ENCODE measurements at places on chromosomes 1 and 21.

GRCh38 chr21:45974073-45975019 is 7.2 kb upstream of the COL6A1 start:
- DNase-seq: peak; percentile 62

DNA sequence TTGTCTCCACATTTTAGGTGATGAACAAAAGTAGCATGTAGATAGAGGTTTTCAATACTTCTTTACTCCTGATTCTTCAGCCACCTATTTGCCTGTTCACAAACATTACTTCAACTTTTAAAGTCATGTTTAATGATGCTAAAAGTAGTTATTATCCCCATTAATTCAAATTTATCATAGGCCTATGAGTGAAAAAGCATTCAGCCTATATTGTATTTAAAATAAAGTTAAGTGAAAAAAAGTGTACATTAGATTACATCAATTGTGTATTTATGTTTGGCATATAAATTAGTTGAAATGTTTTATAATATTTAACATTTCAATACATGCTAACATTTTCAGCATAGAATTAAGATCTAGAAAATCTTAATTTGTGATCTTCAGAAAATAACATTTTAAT is 10.5 kb downstream of the CDKN2C start:
- DNase-seq: no peak

GRCh38 chr1:197924516-197925123 is 7.4 kb downstream of the LHX9 start:
- peak; percentile 47 for DNase-seq

GRCh38 chr1:210081494-210081893 is 143.5 kb downstream of the SYT14 start:
- DNase-seq: no peak

GRCh38 chr1:1899266-1899966 is 8.5 kb upstream of the GNB1 start:
- no peak for DNase-seq

- no peak for DNase-seq
Measured at GRCh38 chr21:33974513-33975468, 59.2 kb upstream of the ATP5PO start.

DNA sequence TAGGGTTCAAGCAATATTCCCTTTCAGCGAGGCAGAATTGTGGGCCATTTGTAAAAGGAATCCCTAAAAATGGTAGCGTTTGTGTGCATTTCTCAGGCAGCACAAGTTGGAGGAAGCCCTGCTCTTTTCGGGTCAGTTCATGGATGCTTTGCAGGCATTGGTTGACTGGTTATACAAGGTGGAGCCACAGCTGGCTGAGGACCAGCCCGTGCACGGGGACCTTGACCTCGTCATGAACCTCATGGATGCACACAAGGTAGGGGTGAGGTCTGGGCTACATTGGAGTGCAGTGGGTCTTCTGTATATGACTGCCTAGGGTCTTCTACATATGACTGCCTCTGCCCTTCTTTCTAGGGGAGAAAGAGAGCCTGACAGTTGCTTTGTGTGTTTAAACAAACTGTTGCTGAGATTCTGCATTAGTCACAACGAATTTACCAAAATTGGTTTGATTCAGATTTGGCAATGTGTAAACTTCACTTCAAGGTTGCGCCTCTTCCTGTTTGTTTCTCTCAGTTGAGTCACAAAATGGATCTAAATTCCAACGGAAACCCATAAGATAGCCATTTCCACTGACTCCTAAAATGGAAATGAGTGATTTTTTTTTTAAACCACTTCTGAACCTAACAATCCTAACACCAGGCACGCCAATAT is 40.4 kb upstream of the BMP8A start:
- no peak for DNase-seq

DNA sequence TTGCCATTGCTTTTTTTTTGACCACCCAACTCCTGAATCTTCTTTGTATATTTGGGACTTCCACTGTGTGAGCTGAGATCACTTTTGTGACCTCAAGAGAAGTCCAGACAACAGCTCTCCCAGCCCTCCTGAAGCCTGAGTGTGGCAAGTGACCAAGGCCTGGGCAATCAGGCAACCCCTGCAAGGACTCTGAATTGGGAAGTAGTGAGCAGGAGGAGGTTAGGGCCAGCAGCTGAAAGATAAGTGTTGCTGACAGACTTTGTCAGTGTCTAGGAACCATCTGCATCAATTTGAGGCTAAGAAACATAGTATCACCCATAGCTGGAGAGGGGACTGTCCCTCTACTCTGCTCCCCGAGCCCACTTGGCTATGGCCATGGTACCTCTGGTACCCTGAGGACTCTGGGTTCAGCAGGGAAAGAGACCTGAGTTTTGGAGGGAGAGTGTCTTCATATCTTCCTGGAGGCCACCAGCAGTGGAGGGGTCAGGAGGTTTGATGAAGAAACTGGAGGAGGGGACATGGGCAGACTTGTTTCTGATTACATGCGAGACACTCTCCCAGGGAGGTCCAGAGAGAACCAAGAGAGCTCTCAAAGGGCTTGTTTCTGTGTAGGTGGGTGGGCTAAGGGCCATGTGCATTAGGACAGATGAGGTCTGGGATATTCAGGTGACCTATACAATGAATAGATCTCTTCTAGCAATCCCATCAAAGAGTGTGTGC is 147.0 kb upstream of the DNAH14 start:
- no peak for DNase-seq

DNA sequence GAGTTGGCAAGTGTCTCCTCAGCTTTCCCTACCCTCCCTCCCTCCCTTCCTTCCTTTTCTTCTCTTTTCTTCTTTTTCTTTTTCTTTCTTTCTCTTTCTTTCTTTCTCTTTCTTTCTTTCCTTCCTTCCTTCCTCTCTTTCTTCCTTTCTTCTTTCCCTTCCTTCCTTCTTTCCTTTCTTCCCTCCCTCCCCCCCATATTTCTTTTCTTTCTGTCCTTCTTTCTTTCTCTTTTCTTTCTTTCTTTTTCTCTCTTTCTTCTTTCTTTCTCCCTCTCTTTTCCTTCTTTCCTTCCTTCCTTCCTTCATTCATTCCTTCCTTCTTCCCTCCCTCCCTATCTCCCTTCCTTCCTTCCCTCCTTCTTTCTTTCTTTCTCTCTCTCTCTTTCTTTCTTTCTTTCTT is 18.6 kb upstream of the TTC22 start:
- no peak for DNase-seq

DNA sequence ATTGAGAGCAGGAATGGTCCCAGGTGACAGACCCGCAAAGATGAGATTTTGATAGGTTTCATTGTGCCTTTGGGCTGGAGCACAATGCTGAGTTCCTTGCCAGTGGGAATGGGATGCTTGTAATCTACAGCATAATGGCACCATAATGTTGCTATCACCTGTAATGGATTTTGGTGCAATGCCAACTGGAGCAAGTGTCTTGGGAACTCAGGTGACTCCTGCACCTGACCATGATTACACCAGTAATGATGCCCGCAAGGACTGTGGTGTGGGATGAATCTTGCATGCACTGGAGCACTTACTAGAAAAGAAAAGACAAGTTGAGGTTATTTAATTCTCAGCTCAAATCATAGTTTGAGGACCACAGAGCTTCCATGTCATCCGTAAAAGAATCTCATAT is 96.7 kb downstream of the PTPRU start:
- DNase-seq: no peak

- no peak for DNase-seq
Measured at GRCh38 chr21:37654596-37654995, 261.7 kb downstream of the KCNJ6 start.

GRCh38 chr21:16116798-16117197 is 387.0 kb downstream of the USP25 start:
- no peak for DNase-seq

DNA sequence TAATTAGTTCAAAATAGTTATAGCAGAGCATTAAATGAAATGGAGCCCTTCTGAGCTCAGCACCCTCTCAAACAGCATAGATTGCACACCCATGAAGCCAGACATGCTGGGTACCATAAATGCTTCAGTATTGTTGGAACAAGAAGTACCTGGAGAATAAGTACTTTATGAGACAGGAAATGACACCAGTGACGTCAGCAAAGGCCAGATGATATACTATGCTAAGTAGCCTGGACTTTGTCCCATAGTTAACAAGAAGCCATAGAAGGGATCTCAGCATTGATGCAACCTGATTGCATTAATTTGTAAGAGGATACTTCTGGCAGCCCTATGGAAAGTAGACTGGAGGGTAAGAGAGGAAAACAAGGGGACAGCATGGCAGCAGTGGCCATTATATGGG is 16.3 kb upstream of the GADD45A start:
- DNase-seq: no peak

GRCh38 chr1:35844826-35845225 is 37.0 kb downstream of the AGO4 start:
- DNase-seq: no peak

GRCh38 chr1:36771660-36772284 is 262.5 kb downstream of the GRIK3 start:
- no peak for DNase-seq

GRCh38 chr1:70061231-70061630 is 144.1 kb downstream of the LRRC40 start:
- DNase-seq: no peak

- no peak for DNase-seq
Measured at GRCh38 chr1:207336559-207337467, 15.3 kb downstream of the CD55 start.

GRCh38 chr21:41048145-41048544 is 119.8 kb upstream of the BACE2 start:
- DNase-seq: no peak

DNA sequence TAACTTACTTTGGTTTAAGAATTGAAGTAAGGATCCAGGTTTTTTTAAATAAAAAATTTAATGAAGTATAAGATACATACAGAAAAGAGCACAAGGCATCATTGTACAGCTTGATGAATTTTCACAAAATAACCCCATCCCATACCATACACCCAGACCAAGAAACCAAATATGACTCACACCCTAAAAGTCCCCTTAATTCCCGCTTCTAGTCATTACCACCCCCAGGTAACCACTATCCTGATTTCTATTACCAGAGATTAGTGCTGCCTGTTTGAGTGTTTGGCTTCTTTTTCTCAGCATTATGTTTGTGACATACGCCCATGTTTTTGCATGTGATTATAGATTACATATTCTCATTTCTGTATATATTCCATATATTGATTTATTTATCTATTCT is 98.5 kb upstream of the HIVEP3 start:
- DNase-seq: no peak

DNA sequence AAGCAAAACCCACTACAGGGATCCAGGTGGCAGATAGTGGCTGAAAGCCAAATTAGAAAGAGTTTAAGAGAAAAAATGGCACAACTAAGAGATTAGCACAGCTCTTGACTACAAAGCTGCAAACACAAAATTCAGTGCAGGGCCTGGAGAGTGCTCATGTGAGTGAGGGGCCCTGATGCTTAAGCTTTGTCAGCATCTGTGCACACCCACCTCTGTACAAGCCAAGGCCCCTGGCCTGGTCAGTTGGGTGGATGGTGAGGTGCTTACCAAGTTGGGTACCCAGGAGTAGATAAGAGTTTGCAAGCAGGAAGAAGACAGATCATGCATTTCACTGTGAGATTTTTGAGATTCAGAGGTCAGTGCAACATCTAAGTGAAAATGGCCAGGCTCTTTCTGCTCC is 62.7 kb upstream of the ATP1B1 start:
- no peak for DNase-seq

- no peak for DNase-seq
Measured at GRCh38 chr1:30879940-30880677, 28.4 kb downstream of the SDC3 start.

DNA sequence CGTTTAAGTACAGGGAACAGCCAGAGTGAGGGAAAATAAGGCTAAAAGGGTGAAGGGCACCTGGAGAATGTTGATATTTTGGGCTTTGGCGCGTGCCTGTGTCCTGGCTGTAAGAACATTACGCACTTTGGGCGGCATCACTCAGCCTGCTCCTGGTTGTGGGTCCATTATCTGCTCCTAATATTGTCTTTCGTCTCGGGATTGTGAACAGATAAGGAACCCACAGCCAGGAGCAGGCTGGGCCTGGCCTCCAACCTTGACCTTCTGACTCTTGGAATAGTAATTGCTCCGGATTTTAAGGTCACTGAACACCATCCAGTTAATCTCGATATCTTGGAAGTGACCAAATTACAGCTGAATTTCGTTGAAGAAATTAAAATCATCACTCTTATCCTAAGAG is 61.9 kb downstream of the TCP10L start:
- no peak for DNase-seq

- DNase-seq: no peak
Measured at GRCh38 chr1:119964673-119965363, 68.5 kb upstream of the ADAM30 start.

GRCh38 chr1:170316270-170316669 is 170.5 kb downstream of the NTMT2 start:
- no peak for DNase-seq

DNA sequence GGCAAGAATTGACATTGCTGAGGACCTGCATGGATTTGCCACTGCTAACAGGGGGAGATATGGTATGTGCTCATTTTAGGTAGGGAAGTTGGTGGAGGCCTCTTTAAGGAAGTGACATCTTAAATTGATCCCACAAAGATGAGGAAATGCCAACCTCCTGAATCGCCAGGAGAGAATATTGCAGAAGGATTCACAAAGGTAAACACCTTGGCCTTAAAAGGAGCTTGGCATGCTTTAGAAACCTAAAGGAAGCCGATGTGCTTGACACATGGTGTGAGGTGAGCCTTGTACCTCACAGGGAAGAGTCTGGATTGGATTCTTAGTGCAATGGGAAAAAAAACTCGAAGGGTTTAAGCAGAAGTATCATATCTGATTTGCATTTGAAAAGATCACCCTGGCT is 470.5 kb upstream of the DAB1 start:
- no peak for DNase-seq

DNA sequence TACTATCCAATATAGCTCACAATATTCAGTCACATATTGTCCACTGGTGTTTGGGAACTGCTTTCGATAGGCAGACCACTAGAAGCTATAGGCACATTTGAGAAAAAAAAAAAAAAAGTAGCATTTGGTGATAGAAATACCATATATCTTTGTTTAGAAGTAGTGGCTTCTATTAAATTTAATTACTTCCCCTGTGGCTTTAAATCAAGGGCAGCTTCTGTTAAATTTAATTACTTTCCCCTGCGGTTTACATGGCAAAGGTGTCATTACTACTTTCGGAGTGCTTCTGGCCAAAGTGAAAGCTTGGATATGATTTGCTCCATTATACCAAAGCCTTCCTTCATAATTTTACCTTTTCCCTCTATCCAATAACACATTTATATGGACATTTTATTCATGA is 229.9 kb downstream of the TTLL7 start:
- no peak for DNase-seq

- DNase-seq: no peak
Measured at GRCh38 chr21:42527489-42528158, 14.0 kb downstream of the SLC37A1 start.

- DNase-seq: no peak
Measured at GRCh38 chr1:167996266-167996665, 59.4 kb upstream of the MPC2 start.

All from endothelial cell (in vitro differentiated cells).